ENCODE measurements at places on chromosomes 2 and 18.
A peak's percentile ranks its signal among the peaks of the same experiment; 100 is the strongest.

GRCh38 chr2:162072181-162072702, 1.8 kb downstream of the DPP4 start:
- DNase-seq, result peak; percentile 77

GRCh38 chr2:43212931-43213330, 13.5 kb downstream of the ZFP36L2 start:
- DNase-seq, result no peak

DNA sequence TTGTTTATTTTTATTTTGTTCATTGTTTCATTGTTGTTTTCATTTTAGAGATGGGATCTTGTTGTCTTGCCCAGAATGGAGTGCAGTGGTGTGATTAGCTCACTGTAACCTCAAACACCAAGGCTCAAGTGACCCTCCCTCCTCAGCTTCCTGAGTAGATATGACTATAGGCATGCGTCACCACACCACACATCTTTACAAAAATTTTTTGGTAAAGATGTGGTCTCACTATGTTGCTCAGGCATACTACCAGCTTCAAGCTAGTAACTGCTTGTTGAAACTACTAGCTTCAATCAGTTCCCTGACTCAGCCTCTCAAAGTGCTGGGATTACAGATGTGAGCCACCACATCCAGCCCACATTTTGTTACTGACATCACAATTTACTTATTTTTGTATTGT, 14.8 kb downstream of the FAM237A start:
- no peak for DNase-seq

GRCh38 chr2:101469863-101470262, 5.0 kb downstream of the RFX8 start:
- DNase-seq, result no peak

DNA sequence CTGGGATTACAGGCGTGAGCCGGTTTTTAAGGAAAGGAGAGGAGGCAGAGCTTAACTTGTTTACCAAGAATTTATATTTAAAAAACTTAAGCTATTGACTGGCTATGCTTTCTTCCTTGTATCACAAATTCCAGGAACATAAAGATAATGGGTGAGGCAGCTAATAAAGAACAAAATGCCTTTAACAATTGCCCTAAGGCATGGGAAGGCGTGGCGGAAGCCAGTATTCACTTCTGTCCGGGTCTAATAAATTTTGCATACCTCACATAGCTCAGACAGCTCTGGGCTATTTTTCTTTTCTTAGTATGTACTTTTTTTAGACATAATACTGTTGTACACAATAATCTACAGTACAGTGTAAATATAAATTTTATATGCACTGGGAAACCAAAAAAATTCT, 1.0 kb upstream of the LDAH start:
- DNase-seq, result peak; percentile 26

DNA sequence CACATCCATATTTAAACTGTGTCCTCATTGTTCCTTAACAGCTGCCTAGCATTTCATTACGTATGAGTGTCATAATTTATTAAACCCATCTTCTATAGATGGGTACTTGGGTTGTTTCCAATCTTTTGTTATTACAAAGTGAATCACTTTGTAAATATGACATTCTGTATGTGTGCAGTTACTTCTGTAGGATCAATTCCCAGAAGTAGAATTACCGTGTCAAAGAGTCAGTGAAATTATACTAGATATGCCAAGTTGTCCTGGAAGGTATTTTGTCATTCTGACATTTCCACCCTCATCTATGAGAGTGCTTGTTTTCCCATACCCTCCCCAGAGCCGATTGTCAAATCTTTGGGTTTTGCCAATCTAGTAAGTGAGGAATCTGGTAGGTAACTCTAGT, 194.5 kb upstream of the APCDD1 start:
- peak; percentile 17 for DNase-seq

GRCh38 chr2:241862093-241862492, 3.4 kb upstream of the PDCD1 start:
- no peak for DNase-seq

DNA sequence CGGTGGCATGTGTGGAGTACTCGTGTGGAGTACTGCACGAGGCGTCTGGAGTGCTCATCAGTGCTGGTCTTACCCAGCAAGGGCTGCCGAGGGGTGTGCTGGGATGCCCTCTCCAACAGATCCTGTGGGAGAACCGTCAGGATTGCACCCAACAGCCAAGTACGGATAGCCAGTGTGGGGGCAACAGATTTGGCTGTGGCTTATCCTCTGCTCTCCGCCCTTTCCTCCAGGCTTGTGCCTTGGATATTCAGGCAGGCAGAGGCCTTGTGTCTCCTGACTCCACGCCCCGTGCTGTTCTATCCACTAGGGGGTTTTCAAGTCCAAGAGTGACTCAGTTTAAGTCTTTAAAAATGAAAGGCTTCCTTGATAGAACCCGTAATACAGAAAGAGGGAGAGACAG, 321.0 kb upstream of the HS6ST1 start:
- no peak for DNase-seq

GRCh38 chr2:217510771-217511291, 492.0 kb downstream of the TNS1 start:
- peak; percentile 83 for DNase-seq

GRCh38 chr2:15762449-15762848, 170.8 kb downstream of the DDX1 start:
- DNase-seq, result no peak

DNA sequence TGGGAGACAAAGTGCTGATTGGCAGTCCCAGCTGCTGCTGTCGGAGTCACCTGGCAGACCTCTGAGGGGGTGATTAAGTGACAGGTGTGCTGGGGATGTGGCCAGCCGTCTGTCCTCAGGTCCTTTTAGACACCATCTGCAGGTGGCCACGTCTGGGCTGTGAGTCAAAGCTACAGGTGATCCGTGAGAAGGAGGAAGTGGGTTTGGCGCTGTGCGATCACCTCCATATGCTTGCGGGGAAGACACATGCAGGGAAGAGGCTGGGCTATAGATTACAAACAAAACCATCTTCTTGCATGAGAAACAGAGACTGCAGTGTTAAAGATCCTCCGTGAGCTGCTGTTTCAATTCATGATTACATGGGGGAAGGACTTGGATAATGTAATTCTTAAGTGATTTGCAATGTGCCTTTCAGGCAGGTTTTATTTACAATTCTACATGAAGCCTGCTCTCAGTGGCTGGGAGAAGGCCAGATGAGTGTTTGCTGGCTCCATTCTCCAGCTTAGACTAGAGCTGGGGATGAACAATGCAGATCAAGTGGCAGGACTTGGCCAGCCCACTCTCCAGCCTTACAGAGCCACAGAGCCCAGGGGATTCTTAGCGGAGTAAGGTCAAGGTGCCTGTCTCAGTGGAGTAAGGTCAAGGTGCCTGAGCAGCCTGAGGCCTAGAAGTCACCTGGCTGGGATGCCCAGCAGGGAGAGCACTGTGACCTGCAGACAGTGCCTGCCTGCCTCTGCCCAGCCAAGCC, 87.8 kb downstream of the LYPD1 start:
- no peak for DNase-seq

GRCh38 chr2:55073000-55073983, 23.0 kb upstream of the RTN4 start:
- no peak for DNase-seq

DNA sequence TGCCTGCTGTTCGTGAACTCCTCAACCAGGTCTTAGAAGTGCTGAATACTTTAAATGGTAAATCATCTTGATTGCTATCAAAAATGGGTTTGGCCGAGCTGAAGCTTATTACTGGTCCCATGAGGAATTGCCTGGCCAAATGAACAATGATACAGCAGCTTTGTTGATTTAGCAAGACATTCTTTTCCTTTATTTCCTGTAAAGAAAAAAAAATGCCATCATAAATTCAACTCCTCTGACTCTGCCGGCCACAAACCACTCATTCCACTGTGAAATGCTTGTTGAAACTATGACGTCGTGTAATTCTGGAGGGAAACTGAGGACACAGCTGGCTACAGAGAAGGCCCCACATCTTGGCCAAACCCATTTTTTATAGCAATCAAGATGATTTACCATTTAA, 74.2 kb upstream of the ID2 start:
- peak; percentile 68 for DNase-seq

- no peak for DNase-seq
These were observed 6.9 kb downstream of the ALLC start for GRCh38 chr2:3664925-3665324.

- DNase-seq, result no peak
These were observed 34.8 kb downstream of the SEMA4F start for GRCh38 chr2:74688881-74689280.

DNA sequence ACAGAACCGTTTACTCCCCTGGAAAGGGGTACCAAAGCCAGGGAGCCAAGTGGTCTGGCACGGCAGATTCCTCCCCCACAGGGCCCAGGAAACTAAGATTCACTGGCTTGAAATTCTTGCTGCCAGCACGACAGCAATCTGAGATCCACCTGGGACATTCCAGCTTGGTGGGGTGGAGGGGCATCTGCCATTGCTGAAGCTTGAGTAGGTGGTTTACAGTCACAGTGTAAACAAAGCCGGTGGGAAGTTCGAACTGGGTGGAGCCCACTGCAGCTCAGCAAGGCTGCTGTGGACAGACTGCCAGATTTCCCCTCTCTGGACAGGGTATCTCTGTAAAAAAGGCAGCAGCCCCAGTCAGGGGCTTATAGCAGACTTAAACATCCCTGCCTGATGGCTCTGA, 901.7 kb upstream of the LRRTM1 start:
- DNase-seq, result no peak

DNA sequence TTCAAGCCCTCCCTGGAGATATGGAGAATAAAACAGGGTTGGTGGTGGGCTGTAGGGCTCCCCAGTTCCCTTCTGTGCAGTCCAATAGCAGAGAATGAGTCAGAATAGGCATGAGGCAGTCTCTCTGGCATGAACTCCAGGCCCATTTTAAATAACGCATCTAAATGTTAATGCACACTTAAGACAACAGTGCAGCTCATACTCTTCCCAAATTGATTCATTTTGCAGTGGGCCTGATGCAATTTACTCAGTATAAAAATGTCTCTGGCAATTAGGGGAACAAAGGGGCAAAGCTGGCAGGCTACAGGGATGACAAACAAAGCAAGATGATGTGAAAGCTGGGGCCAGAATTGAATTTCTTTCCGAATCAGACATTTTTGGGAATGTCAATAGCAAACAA, 402.8 kb downstream of the CLIP4 start:
- peak; percentile 56 for DNase-seq

DNA sequence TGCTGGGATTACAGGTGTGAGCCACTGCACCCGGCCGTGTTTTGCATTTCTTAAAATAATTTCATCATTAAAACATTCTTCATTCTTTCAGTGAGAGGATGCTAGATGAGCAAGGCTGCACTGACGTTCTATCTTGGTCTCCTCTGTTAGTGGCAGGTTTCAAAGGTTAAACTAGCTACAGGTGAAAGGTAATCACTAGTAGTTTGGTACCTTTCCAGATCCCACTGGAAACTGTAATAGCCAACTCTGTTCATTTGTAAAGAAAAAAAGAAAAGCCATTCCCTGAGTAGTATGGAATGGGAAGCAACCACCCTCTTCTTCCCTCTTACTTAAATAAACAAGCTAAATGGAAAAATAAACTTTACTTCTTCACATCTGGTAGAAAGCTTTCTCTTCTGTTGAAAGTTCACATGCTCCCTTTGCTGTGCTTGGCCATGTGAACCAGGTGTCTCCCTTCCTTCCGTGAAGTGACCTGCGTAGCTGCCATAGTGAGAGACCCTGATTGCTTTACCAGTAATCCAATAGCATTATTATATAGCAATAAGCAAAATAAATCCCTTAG, 94.0 kb downstream of the GREB1L start:
- DNase-seq, result no peak

DNA sequence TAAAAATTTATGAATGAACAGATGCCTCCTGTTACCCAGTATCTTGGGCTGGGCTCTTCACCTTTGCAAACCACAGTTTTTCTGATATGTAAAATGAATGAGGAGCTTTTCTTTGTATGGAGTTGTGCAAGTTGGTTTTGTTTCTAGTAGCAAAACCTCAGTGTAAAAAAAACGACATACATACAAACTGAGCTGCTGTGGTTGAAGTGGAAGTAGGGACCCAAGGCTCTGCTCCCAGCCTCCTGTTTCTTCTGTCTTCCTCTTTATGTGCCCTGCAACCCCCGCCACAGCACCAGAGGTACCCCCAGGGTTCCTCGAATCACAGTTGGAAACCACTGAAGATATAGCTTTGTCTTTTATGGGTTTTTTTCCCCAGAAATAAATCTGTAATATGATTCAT, 118.1 kb downstream of the MYO1B start:
- no peak for DNase-seq

DNA sequence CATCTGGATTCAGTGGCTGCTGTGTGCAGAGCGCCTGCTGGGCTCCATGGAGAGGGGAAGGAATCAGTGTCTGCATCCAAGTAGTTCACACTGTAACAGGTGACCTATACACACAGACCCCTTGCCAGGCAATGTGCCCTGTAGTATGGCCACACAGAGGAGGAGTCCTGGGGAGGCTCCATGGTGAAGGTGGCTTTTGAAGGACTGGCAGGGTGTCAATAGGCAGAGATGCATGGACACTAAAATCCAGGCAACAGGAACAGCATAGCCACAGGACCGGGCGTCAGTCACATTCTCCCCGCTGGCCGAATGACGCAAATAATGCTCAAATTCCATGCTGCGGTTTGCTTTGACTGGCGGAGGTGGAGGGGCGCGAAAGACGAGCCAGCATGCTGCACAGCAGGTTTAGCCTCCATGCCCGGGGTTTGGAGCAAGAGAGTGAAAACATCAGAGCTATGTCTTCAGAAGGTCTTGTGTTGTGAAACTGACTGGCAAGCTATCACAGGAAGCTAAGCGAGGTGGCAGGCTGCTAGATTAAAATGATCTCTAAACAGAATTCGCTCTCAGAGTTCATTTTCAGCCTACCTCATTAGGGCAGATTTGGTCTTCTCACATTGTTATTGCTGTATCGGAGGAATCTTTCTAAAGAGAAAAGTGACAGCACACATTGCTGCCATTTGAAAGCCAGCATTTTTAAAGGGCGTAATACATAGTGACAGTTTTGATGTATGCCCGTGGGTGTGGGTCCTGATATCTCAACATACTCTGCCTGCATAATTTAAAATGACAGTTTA, 1.2 kb upstream of the CHMP1B start:
- peak; percentile 86 for DNase-seq

DNA sequence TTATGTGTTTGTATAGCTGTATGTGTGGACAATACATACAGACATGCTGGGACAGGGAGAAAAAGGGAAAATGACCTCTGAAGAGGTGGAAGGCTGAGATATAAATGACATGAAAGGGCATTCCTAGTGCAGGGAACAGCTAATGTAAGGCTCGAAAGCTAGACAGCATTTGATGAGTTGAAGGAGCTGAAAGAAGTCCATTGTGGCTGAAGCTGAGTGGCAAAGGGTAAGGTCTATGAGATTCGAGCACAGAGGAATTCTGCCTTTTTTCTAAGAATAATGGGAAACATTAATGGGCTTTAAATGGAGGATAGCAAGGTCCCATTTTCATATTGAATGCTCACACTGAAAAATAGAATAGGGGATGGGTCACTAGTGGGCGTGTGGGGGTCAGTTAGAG, 23.6 kb downstream of the ADD2 start:
- no peak for DNase-seq

DNA sequence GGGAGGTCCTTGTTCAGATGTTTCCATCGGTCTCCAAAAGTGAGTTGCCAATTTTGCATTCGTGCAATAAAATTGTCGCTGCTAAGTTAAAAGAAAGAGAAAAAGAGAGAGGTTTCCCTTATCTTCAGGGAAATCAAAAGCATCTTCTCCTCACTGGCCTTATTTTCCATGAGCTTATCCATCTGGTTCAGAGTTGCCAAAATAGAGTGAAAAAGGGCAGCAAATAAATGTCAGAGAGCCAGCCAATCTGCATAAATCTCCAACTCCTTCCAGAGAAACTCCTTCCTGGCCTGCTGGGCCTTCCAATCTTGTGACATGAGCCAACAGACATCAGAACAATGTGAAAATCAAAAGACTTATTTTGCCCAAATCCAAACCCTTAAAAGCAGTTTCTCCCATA, 28.4 kb downstream of the PAX3 start:
- DNase-seq, result no peak

GRCh38 chr2:218807626-218808025, 24.0 kb downstream of the PRKAG3 start:
- peak; percentile 23 for DNase-seq
